Stimulated activated naive CD8-positive, alpha-beta T cell treated with anti-CD3 and anti-CD28 coated beads, Interleukin-15, Interleukin-2, amounts not matched to agents 100 U/mL and 50 U/mL, for 24 hours (primary cell): ENCODE measurements at places on chromosomes 7 and 10.

DNA sequence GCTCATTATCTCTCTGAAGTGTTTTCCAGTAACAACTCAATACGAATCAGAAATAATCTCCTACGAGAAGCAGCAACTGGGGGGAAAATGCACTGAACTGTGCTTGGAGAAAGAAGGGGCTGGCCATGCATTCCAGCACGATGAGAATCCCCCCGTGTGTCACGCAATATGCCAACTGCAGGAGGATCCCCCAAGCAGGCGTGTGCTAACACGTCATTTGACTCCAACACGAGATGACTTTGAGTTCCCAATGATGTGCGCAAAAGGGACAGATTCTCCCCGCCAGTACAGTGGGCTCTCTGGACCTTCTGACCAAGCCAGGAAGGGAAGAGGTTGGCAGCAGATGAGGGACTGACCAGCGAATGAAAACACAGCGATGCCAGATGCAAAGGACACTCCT lies 105.5 kb downstream of the KCNMA1 start:
- no peak for DNase-seq

- DNase-seq, result no peak
These were observed 95.5 kb downstream of the PPP1R17 start for GRCh38 chr7:31782411-31782991.

GRCh38 chr7:28052933-28053332 lies 127.7 kb downstream of the JAZF1 start:
- DNase-seq, result no peak

DNA sequence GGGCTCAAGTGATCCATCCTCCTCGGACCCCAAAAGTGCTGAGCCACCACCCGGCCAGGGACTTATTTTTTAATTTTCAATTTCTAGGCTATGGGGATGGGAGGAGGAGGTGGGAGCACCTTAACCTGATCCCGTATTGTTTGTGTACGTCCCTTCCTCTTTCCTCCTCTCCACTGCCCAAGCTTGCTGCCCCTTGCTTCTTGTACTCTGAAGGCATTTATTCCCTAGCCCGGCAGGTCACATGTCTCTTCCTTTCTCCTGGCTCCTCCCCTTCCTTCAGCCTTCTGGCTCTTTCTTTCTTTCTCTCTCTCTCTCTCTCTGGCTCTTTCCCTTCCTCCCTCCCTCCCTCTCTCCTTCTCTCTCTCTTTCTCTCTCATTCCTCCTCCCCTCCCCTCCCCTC lies 56.0 kb downstream of the COL26A1 start:
- DNase-seq, result no peak

DNA sequence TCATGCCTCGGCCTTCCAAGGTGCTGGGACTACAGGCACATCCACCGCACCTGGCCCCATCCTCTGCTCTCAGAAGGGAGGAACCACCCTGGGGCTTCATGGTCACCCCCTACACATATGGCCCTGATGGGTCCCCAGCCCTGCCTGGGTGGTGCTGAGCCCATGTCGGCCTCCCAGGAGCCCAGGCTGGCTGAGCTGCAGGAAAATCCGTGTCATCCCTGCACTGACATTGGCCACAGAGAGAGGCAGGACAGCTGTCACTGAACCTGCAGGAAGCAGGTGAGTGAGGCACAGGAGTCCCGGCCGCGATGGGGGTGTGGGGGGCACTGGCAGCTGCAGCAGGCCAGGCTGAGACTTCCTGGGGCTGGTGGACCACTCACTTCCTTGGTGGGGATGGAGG lies 8.0 kb downstream of the GRIFIN start:
- DNase-seq, result no peak

- DNase-seq, result no peak
These were observed 19.0 kb downstream of the ADCYAP1R1 start for GRCh38 chr7:31070991-31071644.

- DNase-seq, result no peak
These were observed 212.1 kb downstream of the MLLT10 start for GRCh38 chr10:21746118-21746517.

- no peak for DNase-seq
These were observed 1336.0 kb downstream of the GATA3 start for GRCh38 chr10:9390516-9390915.

DNA sequence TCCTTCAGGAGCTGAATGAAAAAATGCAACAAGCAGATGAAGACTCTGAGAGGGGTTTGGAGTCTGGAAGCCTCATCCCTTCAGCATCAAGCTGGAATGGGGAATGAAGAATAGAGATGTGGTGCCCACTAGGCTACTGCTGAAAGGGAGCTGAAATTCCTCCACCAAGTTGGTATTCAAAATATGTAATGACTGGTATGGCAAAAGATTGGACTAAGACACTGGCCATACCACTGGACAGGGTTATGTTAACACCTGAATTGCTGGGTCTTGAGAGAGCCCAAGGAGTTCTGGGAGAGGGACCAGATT lies 5.4 kb downstream of the IFIT2 start:
- no peak for DNase-seq

GRCh38 chr10:122707535-122707934 lies 7.9 kb upstream of the C10orf120 start:
- DNase-seq, result no peak

DNA sequence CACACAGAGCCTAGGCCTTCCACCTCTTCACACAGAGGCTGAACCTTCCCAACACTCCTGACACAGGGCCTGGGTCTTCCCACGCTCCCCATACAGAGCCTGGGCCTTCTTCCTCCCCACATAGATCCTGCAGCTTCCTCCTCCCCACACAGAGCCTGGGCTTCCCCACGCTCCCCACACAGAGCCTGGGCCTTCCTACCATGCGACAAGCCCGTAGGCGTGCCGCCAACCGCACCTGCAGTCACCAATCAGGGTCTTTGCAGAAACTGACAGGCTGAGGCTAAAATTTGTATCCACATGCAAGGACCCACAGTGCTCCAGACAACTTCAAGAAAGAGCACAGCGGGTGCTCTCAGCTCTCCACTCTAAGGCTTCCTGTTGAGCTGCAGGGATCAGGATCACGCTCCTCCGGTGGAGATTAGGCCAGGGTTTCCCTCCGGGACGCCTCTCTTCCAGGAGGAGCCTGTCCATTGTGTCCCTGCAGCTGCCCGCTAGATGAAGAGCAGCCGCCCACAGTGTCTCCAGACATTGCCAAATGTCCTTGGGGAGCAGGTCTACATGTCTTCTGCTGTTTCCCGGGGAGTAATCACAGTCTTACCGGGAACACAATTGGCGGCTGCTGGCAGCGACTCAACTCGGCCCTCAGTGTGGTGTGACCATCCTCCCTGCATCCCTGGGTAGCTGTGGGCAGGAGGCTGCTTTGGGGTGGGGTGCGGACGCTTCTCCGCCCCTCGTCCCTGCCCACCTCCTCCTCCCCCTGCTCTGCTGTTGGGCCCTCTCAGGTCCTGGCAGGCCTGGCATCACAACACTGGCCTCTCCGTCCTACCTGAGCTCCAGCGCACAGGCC lies 9.7 kb downstream of the CFAP46 start:
- no peak for DNase-seq

DNA sequence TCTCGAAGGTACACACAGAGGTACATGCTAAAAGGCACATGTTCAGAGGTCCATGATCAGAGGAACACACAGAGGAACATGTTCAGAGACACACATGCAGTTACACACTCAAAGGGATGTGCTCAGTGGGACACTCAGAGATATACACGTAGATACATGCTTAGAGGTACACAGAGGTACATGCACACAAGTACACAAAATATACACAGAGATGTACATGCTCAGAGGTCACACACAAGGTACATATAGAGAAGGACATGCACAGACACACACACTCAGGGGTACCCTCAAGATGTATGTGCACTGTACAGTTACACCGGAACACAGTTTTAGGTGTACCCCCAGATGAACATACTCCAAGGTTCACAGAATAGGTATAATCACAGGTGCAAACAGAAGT lies 18.8 kb downstream of the NPC1L1 start:
- no peak for DNase-seq

DNA sequence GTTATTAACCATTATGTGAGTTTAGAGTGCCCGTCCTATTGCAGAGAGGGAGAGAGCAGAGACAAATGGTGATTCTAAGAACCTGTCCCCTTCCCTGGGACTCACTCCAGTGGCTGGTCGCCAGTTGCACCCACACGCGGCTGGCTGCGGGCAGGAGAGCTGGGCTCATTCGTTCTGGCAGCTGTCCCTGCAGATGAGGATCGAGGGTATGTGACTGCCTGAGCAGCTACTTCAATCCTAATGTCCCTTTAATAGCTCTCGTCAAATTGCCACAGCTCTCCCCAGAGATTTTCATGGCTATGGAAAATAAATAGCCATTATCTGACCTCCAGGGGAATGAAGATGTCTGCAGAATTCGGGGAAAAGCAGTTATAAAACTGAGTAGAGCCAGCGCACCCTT lies 41.6 kb downstream of the RBM28 start:
- no peak for DNase-seq

- peak; percentile 88 for DNase-seq
These were observed 18.2 kb downstream of the POLL start for GRCh38 chr10:101569622-101570427.

- no peak for DNase-seq
These were observed 20.9 kb upstream of the BAG3 start for GRCh38 chr10:119630300-119630699.

GRCh38 chr10:118569241-118569881 lies 26.1 kb downstream of the PRLHR start:
- DNase-seq, result no peak

GRCh38 chr10:102644646-102645387 lies 538 bp downstream of the TRIM8 start:
- DNase-seq, result peak; percentile 84

DNA sequence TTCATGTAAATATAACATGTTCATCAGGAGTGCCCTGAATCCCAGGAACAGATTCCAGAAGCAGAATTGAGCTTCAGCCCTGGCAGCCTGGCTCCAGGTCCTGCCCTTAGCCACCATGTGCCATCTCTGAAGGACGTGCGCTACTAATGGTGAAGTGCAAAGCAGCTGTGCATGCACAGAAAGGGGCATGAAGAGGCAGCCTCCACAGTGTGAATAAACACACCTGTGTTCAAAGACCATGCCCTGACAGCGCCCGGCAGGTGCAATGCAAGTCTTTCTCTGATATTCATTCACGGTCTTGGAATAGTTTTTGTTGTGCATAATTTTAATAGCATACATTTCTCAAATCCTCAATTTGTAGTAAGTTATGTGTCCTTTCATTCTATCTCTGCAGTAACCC lies 250.4 kb upstream of the TCERG1L start:
- DNase-seq, result no peak

DNA sequence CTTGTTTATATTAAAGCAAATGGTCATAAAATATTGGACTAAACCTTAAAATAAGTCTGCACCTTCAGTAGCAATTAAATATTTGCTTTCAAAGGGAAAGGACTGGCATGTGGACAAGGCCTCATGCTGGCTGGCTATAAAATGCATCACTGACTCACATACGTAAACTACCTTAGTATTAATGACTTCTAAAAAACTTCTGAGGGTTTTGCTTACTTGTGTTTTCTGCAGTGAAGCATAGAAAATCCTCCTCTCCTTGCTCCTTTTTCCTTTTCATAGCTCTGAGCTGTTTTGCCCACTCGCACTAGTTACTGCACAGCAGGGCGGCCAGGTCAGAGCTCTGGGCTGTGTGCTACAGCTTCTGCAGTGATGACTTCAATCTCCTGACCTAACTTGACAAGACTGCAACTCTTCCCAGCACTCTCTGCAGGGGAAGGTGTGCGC lies 82.3 kb downstream of the CUL2 start:
- no peak for DNase-seq

- DNase-seq, result no peak
These were observed 104.0 kb downstream of the GRM3 start for GRCh38 chr7:86747698-86748097.

DNA sequence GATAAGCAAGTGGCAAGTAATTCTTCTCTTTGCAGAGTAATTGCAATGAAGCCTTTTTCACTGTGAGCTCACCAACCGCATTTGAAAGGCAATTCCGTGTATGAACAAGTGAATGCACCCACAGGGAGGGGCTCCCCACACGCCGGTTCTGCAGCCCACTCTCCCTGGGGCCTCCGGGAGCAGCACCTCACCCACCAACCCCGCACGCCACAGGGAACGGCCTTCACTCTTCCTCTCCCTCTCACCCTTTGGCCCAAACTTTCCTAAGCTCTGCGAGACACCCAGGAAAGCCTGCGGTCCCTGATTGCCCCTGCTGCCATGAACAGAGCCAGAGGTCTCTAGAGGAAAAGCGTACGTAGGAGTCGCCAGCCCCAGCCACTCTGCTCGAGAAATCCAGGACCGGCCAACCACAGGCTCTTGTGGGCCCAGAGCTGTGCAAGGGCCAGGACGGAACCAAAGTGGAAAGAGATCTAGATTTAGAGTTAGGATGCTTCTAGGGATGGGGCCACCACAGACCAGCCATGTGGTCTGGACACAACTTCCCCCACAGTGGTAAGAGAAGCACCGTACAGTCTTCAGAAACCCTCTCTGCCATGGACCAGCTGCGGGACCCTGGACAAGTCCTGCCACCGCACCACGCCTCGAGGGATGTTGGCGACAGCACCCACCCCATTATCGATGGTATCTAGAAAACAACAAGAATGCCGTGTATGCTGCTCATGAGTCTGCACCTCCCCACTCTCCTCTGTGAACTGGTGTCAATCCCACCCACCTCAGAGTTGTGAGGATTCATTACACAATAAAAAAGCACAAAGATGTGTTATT lies 3.6 kb downstream of the WDR86 start:
- DNase-seq, result no peak

DNA sequence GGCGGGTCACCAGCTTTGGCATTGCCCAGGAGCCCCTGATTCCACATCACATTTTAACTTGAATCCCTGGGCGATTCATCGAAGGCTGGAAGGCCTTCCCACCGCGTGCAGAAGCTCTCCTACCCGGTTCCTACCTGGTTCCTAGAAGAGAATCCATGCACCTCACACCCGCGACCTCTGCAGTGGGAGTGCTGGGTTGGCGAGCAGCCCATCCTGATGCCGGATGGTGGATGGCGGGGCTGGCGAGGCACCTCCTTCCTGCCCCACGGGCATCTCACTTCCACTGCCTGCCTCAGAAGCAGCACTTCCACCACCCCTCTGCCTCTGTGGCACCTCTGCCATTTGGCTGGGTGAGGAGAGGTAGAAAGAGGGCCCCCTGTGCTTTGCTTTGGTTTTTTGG lies 32.0 kb downstream of the NUB1 start:
- DNase-seq, result no peak

GRCh38 chr10:100618632-100619255 lies 83.0 kb downstream of the HIF1AN start:
- DNase-seq, result no peak

GRCh38 chr7:75817116-75817515 lies 3.5 kb upstream of the CCL24 start:
- DNase-seq, result no peak
